Stimulated activated CD8-positive, alpha-beta memory T cell treated with anti-CD3 and anti-CD28 coated beads, Interleukin-4, amount 100 ng/mL, for 1 hour (primary cell): ENCODE measurements at places on chromosomes 7 and 10.

- no peak for DNase-seq
Observed at GRCh38 chr7:37062560-37062859, 338.2 kb upstream of the AOAH start.

DNA sequence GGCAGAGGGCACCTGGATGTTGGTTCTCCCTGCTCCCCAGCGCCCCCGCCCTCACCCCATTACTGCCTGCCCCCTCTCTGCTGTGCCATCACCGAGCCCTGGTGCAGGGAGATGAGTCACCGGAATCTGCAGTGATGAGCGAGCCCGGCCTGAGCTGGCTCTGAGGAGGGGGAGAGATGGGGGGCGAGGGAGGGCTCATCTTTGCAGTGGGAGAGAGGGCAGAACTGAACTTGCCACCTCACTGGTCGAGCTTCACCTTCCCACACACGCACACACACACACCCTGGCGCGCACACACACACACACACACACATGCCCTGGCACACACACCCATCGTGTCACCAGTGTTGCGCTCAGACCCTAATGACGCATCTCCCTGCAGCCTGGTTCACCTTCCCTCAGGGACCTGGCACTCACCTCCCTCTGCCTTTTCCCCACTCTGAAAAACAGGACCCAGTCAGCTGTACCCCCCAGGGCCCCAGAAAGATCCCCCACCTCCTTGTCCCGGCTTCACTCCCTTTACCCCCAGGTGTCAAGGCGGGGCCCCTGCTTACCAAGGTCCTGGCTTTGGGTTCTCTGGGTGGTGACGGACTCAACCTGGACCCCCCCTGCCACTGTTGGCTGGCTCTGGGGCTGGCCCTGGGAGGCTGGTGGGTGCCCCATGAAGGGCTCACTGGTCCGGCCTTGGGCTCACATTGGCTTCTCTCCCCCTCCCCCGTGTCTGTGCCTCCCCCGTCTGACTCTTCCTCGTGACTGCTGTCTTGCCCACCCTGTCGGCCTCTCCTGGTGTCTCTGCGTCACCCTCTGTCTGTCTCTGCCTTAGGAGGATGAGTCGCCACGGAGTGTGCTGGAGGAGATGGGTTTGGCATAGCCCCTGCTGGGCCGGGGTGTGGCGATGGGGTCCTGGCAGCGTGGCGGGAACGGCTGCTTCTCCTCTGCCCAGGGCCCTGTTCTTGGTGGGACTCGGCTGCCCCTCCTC is 5.4 kb downstream of the VGF start:
- no peak for DNase-seq

- DNase-seq: no peak
Observed at GRCh38 chr7:95675016-95675415, 78.7 kb upstream of the PDK4 start.

DNA sequence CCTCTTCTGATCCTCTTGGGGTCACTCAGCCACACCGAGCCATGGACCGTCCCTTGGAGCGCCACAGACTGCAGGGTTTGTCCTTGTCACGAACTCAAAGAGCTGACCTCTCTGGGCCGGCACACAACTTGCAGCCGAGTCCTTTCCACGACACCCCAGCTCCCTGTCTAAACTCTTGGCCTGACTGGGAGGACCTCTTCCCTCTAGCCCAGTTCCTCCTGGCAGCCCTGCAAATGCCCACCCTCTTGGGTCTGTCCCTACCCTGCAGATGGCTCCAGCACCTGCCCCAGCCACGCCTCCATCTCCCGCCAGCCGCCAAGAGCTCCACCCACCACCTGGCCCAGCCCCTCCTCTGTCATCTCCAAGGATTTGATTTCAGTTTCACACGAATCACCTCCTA is 339.2 kb downstream of the DNAJB6 start:
- no peak for DNase-seq

DNA sequence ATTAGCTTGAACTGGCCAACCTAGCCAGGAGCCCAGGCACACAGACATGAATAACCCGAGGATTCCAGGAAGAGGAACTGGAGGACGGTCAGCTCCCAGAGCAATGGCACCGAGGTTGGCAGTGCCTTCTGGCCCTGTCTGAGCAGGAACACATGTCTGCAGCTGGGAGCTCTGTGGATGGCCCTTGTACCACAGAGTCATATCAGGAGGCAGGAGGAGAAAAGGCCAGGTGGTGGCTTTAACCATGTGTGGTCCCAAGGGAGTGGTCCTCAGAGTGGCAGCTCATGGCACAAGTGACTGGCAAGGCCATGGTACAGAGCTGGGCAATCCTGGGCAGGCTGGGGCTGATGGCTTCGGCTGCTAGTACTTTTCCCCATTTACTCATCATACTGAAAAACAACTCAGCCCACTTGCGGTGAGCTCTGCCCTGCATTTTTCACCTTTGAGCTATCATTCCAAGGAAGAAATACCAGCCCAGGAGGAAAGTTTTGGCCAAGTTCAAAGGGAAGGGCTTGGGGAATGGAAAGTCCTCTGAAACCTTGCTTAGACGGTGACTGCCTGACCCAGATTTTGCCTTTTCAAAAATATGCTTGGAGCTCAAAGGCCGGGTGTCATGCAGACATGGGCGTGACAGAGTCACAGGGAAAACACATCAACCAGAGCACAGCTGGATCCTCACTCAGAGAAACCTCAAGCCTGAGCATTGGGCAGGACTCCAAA is 25.7 kb upstream of the LOXL4 start:
- no peak for DNase-seq

DNA sequence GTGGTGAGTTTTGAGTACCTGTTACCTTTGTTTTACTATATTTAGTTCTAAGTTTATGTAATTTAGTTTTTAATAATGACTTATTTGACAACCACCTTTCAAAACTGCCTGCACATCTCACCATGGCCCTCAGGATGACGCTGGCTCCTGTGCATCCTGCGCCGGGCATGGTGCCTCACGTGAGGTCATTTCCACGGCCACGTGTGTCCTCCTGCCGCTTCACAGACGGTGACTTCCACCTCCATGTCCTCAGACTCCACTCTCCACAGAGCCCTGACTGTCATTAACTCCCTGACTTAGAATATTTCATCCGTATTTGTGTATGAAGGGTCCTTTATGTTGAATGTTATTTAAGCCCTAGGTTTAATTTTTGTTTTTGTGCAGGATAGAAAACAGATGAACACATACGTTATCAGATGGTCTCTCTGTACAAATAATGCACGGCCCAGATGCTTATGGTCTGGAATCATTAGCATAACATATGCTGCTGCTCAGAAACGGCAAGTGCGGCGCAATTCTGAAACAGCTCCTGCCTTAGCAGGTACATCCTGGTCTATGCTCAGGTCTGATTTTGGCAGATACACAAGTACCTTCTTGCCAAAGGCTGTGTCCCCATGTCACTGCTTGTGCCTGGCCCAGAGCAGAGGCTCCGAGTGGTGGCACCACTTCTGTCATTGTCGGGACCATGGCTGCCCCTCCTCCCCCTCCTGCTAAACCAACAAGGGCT is 155.8 kb downstream of the WDR37 start:
- no peak for DNase-seq

- DNase-seq: no peak
Observed at GRCh38 chr7:24732646-24733413, 24.4 kb downstream of the GSDME start.

- DNase-seq: no peak
Observed at GRCh38 chr10:79136236-79137005, 67.7 kb downstream of the ZMIZ1 start.

DNA sequence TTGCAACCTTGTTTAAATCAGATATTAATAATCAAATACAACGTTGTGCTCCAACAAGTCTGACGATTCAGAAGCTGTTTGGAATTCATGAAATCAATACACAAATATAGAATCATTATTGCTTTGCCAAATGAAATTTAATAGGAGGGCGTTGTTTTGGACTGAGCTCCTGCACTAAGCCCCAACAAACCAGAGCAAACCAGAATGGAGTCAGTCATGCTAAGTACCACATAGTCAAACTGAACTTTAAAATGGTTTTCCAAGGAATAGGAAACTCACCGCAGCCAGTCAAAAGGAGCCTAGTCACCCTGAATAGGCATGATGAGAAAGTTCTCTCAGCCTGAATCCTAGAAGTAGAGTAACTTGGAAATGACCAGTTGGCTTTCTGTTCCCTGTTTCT is 53.7 kb downstream of the HACD1 start:
- DNase-seq: no peak
